ENCODE measurements at places on chromosomes 1 and 21.

DNA sequence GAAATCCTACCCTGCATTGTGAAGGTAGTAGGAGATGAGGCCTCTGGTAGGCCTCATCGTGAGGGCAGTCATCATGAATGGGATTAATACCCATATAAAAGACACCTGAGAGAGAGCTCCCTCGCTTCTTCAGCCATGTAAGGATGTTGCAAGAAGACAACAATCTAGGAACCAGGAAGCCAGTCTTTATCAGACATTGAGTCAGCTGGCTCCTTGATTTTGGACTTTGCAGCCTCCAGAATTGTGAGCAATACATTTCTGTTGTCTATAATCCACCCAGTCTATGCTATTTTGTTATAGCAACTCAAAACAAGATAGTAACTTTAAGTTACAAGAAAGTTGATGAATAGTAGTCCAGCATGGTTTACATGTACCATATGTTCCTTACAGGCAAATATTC lies 208.5 kb downstream of the KCNT2 start:
- DNase-seq = no peak

GRCh38 chr1:56644919-56645676 lies at the start of gene PRKAA2:
PRKAA2 (plus strand) TSS chr1:56645314; CDS start chr1:56645388, 74 bp downstream.
- DNase-seq = no peak

DNA sequence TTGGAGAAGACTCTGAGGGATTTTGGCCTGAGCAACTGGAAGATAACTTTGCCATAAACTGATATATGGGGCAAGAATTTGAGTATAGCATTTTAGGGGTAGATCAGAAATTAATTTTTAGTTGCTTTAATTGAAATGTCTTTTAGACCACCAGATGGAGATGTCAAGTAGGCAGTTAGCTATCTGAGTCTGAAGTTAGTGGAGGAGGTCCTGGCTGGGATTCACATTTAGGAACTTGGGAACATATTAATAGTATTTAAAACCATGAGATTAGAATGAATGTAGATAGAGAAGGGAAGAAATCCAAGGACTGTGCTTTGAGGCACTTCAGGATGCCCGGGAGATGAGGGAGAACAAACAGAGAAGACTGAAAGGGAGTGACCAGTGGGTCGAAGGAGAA lies 32.6 kb downstream of the SLC44A3 start:
- DNase-seq = no peak

DNA sequence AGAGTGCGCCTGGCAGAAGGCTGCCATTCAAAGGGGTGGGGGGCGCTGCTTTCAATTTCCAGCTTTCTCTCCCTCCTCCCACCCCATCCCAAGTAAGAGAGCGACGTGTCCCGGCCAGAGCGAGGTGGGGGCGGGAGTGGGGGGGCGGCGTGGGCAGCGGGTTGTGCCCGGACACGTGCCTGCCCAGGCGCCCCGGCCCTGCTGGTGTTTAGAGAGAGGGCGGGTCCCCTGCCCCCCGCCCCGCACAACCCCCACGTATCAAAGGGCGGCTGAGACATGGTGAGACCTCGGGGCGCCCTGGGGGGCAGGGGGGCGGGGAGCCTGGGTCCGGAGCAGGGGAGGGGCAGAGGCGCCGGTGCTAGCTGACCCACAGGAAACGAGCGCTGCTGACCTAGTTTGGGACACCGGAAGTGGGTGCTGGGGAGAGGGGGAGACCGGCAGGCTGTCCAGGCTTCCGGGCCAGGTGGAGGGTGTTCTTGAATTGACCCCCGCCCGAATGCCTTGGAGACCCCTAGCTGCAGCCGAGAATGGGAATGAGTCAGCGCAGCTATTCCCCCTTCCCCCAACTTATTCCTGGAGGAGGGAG lies 1.3 kb downstream of the ZBTB7B start:
- peak; percentile 35 for DNase-seq

DNA sequence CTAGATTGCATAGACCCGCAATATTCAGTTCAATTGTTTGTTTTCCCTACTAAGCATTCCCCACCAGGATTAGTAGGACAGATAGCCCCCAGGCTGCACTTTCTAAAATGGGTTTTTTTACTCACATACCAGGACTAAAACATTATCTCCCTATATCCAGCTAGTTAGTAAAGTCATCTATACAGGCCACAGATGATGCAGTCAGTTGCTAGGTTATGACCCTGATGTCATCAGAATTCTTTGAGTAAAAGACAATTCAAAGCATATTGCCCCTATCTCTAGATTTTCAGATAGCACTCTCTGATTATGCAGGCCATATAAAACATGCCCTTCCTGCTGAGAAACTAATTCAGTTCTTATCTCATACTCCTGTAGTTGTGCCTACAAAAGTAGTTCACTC lies 203.6 kb downstream of the LBR start:
- no peak for DNase-seq

DNA sequence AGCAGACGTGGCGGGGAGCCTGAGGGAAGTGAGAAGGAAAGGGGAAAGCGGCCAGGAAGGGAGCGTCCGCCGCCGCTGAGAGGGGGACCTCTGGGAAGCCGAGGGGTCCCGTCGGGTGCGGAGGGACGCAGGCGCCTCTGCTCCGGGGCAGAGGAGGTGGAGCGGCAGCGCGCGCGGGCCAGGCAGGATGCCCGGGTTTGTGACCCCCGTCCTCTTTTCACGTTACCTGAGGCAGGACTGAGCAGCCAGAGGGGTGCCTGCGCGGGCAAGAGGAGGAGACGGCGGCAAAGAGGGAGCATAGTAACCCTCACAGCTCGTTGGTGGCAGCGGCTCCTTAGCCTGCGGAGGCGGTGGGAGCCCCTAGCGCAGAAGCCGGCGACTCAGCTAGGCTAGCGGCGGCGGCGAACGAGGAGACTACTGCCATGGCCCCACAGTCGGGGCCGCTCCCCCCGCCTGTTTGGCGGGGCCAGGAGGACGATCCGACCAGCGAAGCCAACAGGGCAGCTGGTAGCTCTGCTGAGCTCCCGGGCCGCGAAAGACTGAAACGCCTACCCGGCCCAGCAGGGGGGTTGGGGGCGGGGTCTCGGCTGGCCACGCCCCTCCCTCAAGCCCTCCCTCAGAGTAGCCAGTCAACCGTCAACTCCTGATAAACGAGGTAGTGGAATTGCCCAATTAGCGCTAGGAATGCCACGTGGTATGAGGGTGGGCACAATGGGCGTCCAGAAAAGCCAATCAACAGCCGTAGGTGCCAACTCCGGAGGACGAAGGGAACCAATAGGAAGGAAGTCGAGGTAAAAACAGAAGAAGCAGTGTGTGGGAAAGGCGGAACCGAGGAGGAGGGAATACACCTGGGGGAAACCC lies at the start of gene TESK2:
TESK2 (minus strand) TSS at position 538 of the 861 bp plus-strand sequence. CDS start 33,378 bp downstream, outside the sequence.
- peak; percentile 99 for DNase-seq

GRCh38 chr1:10588640-10589039 lies 113.9 kb downstream of the PEX14 start:
- DNase-seq = no peak

DNA sequence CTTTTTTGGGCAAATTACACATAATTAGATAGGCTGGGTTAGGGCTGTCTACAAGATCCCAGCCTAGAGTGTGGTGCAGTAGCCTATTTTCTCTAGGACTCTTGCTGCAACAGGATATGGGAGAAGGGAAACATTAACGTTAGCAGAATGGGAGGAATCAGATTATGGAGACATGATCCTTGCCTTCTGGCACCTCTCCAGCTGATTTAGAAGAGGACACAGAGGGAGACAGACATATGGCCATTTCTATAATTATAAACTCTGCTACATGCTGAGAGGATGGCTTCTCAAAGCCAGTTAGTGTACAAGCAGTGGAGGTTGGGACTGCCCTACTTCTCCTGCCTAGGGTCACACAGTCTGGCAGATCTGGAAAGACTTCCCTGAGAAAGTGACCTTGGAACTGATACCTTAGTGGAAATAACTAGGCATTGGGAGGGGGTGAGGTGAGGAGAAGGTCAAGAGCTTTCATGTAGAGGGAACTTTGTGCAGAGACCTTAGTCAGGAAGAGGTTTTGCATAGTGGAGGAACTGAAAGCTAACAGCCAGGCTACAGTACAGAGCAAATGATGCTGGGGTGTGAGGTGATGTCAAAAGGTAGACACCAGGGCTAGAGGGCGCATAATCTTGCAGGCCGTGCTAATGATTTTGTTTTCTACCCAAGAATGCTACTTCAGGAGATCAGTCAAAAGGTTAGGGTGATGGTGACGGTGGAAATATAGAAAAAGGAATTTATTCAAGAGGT lies 1.2 kb upstream of the CD1D start:
- no peak for DNase-seq

GRCh38 chr1:14118691-14119485 lies 418.9 kb downstream of the PRDM2 start:
- DNase-seq = no peak

DNA sequence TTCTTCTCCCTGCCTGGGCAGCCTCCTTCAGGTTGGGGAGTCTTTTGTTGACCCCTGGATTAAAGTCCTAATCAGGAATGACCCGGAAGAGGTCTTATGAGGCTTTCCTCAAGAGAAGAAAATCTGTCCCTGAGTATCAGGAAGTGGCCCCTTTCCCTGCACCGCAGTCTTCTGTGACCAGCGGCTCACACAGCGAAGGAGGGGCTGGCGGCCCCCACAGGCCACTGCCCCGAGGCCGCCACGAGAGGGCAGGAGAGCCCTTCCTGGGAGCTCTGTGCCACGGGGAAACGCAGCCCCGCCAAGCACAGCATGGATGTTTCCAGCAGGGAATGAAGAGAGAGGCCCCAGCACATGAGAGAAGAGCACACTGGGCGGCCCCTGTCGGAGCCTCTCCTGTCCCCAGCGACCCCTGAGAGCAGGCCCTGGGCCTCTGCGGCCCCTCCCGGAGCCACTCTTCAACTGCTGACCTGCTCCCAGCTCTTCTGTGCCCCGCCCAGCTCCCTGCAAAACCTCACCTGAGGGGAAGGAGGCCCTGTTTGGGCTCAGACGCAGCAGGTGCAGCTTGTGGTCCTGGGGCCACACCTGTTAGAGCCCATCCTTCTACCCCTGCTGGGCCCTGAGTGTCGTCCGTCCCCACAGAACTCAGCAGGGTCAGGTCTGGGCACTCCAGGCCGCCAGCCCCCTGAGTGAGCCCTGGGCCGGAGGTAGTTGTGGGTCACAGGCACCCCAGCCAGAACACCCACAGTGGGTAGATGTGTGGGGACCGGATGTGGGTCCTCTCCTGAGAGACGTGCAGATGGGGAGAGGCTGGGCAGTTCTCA lies 4.9 kb upstream of the POFUT2 start:
- peak; percentile 90 for DNase-seq

- no peak for DNase-seq
These were observed 64.1 kb upstream of the SLC25A33 start for GRCh38 chr1:9475061-9475627.

- no peak for DNase-seq
These were observed 1.6 kb downstream of the CAPZB start for GRCh38 chr1:19483691-19484090.

DNA sequence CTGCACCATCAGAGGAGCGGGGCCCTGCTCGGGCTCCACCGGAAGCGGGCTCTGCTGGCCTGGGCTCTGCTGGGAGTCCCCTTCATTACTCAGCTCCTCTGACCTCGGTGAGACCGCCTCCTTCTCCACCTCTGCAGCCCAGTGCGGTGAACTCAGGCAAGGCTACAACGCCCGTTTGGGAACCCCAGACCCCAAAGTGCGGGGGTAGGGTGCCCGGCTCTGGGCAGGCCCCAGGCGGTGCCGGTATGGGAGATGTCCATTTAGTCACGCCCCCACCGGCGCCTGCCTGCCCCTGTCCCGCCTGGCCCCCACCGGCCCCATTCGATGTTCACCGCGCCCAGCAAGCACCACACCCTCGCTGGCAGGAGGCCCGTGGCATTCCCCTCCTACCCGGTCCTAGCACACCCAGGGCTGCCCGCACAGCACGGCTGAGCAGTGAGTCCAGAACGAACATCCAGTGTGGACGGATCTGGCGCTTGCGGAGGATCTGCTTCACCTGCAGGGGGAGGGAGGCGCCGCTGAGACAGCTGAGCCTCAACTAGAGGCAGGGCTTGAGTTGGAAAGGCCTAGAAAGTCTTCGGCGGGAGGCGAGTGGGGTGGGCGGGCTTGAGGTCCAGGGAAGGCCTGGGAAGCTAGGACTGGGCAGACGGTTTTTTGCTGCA lies 10.0 kb downstream of the MAP3K6 start:
- DNase-seq = no peak

DNA sequence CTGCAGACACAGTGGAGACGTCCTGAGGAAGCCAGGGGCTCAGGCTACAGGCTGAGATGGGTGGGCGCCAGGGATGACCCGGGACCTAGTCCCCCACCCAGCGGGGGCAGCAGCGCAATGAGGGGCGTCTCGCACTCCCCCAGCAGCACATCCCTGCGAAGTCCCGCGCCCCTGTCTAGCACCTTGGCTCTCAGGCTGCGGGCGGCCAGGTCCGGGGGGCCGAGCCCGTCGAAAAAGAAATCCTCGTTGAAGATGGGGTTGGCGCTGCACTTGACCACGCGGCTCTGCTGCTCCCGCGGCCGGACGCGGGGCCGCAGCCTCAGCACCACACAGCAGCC lies 1.8 kb downstream of the C2CD4D start:
- no peak for DNase-seq

- DNase-seq = no peak
These were observed 169.4 kb downstream of the GABPA start for GRCh38 chr21:25904044-25904695.

GRCh38 chr1:111775966-111776365 lies 20.3 kb downstream of the DDX20 start:
- no peak for DNase-seq

DNA sequence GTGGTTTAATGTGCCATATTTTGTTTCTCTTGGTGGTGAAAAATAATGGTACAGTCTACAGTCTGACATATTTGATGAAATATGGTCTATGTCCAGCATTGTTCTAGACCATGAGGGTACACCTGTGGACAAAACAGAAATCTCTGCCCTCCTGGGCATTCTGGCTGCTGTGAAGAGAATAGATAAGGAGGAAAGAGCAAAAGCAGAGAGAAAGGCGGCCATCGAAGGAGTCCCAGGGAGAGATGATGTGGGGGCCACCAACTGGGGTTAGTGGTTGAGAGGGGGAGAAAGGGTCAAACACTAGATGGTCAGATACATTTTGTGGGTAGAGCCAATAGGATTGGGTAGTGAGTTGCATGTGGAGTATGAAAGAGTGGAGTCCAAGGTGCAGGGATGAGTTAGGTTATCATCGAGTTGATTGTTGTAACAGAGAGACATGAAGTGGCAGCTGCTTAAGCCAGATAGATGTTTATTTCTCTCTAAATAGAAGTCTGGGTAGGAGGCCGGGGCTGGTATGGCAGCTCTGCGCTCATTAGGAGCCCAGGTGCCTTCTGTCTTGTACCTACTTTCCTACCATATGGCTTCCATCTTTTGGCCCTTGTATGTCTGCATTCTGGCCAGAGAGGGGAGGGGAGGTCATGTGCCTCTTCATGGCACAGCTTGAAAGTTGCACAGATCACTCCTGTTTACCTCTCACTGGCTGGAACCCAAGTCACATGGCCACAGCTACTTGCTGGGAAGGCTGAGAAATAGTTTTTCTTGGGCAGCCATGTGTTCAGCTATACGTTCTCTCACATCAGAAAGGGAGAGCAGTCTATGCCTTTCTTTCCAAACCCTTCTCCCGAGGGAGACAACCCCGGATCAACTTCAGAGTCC lies 13.0 kb downstream of the UBE4B start:
- DNase-seq = peak; percentile 51

Measured in astrocyte of the spinal cord (primary cell).